Colonic mucosa (tissue), 4 donors: ENCODE measurements at places on chromosomes 12 and 14. TPM values are rescaled to one million over a fixed set of nuclear protein-coding genes. Genes with fewer than 3 reads are reported as not detected.

Gene LMNTD1
- total RNA-seq: not detected

Gene SSTR1
- total RNA-seq: 8.8 TPM

Gene MSI1
- 3.8 TPM for total RNA-seq

Gene LRRC10
- total RNA-seq: not detected

Gene P2RX2
- total RNA-seq: 0.24 TPM

Gene EPYC
- total RNA-seq: not detected

Gene DACT1
- total RNA-seq: 1.5 TPM

Gene PLA2G1B
- total RNA-seq: 5.0 TPM

Gene LALBA
- not detected for total RNA-seq

Gene FOXN4
- not detected for total RNA-seq

Gene SOAT2
- total RNA-seq: 0.12 TPM

Gene LRP1-AS
- total RNA-seq: not detected

Gene TTC9
- 0.82 TPM for total RNA-seq

Gene SMARCC2
- total RNA-seq: 84.2 TPM

Gene MARCHF9
- total RNA-seq: 14.3 TPM

Gene FGF6
- total RNA-seq: not detected

Gene B3GNT4
- total RNA-seq: 0.69 TPM

Gene ANKRD33
- total RNA-seq: not detected

Gene PELI2
- 13.9 TPM for total RNA-seq

Gene CTSG
- total RNA-seq: 5.4 TPM

Gene ZC3H10
- 3.5 TPM for total RNA-seq

Gene TESPA1
- total RNA-seq: 1.6 TPM
